ENCODE measurements at places on chromosomes 12 and 14.

DNA sequence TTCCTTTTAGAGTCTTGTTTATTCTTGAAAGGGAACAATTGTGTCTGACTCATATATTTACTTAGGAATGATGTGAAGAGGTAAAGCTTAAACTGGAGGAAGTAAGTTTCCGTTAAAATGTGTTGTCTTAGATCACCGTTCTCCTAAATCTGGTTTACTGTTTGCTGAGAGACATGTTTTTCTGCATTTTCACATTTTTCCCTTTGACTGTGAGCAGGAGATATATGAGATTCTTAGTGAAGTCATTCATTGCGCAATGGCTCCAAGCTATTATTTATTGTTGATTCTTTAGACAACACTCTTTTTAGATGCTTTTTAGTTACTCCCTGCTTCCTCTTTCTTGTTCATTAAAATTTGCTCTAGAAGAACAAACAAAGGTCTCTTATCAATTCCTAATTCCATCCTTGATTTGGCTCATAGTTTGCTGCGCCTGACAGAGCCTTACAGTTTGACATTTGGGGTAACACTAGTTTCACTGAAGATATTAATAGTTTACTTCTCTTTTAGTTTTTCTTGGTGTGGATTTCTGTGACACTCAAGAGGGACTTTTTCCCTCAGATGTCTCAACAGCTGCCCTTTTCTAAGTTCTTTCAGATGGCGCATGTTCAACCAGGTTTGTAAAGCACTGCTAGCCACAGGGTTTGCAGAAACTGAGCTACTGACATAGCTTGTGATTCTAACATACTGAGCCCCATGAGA lies 11.4 kb downstream of the CLECL1 start:
- no peak for DNase-seq

DNA sequence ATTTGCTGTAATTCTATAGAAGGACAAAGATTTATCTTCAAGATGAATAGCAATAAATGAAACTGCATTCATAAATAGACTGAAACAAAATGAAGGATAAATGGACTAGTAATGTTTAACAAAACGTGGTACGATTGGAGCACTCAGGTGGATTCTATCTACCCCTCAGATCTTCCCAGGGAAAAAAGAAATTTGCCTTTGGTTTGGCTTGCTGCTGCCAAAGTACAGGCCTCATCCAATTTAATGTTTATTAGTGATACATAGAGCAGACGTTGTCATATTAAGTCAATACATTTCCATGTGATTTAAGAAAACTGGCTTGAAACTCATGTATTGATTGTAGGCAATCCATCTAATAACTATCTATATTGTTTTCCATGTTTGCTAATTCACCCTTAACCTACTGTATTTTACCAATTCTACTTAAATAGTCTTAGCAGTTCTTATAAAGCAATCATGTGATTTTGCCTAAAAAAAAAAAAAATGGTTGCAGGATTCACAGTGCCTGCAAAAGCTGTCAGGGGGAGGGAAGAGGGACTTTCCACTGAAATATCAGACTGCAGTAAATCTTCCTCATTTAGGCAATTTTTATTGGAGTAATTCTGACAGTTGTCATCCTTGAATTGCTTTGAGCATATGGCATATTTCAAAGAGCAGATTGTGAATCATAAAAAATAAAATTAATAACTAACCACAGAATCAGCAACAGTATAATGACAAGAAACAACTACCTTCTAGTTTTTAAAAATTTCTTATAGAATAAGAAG lies 242.2 kb upstream of the NPAS3 start:
- DNase-seq, result no peak

DNA sequence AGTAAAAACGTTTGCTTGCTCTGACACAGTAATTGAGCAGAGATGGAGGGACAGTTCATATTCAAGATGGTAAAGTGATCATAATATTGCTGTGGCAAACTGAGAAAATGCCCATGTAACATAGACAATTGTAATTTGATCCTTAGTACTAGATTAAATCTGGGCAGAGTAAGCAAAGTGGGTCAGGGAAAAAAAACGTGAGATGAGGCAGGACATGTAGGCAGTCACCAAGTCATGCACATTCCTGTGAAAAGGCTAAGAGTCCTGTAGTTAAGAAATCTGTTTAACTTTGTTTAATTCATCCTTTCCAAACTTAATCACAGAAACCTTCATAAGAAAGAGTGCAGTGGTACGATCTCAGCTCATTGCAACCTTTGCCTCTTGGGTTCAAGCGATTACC lies 16.1 kb downstream of the BTBD7 start:
- DNase-seq, result no peak

- DNase-seq, result no peak
Observed at GRCh38 chr14:94571395-94571794, 9.8 kb upstream of the SERPINA5 start.

- DNase-seq, result no peak
Observed at GRCh38 chr12:63752283-63752682, 27.4 kb upstream of the RXYLT1 start.
